ENCODE measurements at places on chromosomes 16 and 17. TPM values are rescaled to one million over a fixed set of nuclear protein-coding genes. Genes with fewer than 3 reads are reported as not detected.

RNF112 gene
- 0.11 TPM for total RNA-seq

MIEF2 gene
- 8.3 TPM for total RNA-seq

HOXB5 gene
- total RNA-seq = 8.5 TPM

ASB16 gene
- not detected for total RNA-seq

CDH1 gene
- total RNA-seq = not detected

TP53TG3F gene
- total RNA-seq = not detected

UTS2R gene
- not detected for total RNA-seq

OR2C1 gene
- total RNA-seq = not detected

ACSM2A gene
- total RNA-seq = not detected

NOXO1 gene
- total RNA-seq = not detected
